ENCODE measurements at places on chromosomes 12 and 14.

DNA sequence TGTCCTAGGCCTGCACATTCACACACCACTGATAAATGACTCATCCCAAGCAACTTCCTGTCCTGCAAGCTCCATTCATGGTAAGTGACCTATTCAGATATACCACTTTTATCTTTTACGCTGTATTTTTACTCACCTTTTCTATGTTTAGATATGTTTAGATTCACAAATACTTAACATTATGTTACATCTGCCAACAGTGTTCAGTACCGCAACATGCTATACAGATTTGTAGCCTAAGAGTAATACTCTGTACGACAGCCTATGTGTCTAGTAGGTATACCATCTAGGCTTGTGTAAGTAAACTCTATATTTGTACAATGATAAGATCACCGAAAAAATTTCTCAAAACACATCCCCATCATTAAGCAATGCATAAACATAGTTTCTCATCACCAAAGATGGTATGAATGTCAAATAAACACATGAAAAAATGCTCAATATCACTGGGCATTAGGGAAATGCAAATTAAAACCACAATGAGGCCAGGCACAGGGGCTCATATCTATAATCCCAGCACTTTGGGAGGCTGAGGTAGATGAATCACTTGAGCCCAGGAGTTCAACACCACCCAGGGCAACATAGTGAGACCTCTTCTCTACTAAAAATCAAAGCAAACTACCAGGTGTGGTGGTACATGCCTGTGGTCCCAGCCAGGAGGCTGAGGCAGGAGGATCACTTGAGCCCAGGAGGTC lies 20.7 kb downstream of the ATXN2 start:
- no peak for DNase-seq

GRCh38 chr12:58877243-58877743 lies 43.0 kb downstream of the LRIG3 start:
- no peak for DNase-seq

DNA sequence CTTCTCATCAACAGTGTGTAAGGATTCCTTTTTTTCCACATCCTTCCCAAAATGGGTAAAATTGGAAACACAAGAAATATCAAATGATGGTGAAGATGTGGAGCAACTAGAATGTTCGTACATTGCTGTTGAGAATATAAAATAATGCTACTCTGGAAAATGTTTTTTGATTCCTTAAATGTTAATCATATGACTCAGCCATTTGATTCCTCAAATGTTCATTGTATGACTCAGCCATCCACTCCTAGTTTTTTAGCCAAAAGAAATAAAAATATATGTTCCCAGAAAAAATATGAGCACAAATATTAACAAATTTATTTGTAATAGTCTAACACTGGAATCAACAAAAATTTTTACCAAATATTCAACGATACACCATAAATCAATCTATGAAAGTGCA lies 1108.6 kb downstream of the LRFN5 start:
- DNase-seq = no peak

- DNase-seq = no peak
Measured at GRCh38 chr12:49524660-49525324, 14.0 kb upstream of the KCNH3 start.

GRCh38 chr14:72699852-72700257 lies 194.0 kb downstream of the DPF3 start:
- DNase-seq = no peak

GRCh38 chr14:21612324-21612723 lies 22.4 kb downstream of the OR10G2 start:
- DNase-seq = no peak

DNA sequence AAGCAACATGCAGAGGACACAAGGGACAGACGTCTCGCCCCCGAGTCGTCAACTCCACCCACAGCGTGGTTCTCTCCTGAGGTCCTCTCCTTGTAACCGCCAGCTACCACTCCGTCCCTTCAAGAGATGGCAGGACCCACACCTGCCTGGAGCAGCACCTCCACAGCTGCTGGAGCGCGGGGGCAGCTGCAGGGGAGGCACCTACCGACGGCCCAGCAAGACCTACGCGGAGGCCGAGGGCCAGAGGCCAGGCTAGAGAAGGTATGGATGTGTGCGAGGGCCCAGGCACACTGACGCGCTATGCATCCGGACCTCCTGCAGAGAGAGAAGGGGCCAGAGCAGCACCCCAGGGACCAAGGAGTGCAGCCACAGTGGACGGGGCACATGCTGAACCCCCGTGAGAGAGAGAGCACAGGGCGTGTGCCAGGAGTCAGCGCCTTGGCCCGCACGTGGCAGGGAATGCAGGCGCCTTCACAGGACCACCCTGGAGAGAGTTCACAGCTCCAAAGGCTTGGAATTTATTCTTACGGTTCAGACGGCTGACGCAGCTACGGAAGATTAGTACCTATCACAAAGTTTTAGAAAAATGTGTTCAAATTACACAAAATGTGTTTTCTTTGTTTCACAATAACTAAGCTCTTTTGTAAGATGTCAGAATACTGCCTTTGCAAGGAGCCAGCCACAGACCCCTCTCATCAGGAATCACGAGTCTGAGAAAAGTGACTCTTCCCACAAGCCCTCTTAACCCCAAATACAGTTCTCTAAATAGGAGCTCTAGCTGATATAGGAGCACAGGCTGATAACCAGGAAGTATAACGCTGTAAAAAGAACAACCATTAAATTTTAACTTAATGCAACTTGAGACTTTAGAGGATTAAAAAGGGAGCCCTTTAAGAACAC lies 36.8 kb downstream of the CDC42BPB start:
- no peak for DNase-seq

GRCh38 chr12:89882792-89883191 lies 174.2 kb upstream of the ATP2B1 start:
- DNase-seq = no peak

DNA sequence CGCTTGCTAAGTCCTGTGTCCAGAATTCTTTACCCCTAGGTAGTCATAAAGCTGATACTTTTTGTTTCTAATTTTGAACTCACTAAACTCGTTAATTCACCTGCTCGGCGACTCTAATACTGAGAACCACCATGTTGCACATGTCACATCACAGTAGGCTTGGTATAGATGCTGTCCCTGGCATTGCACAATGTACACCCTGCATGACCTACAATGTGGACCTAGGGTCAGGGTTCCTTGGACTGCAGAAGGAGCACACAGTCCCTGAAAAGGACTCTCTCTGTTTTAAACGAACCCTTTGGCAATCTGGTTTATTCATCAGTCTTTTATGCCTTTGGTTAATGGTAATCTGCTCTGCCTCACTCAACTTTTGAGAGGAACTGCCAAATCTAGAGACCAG lies 272.4 kb downstream of the FOXN3 start:
- DNase-seq = no peak

- no peak for DNase-seq
Measured at GRCh38 chr12:82242729-82243128, 115.5 kb downstream of the CCDC59 start.

DNA sequence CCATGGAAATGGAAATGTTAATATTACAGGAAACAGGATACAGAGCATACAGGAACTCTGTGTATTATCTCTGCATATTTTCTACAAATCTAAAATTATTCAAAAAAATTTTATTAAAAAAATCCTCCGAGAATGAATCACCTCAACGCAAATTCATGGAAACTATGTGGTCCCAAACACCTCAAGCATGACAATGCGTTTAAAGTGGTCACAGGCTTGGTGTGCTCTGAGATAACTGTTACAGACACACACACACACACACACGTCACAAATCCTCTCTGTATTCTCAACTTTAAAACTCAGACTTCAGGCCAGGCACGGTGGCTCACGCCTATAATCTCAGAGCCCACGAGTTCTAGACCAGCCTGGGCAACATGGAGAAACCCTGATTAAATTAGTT lies 45.3 kb upstream of the MTERF2 start:
- DNase-seq = no peak

- DNase-seq = no peak
Measured at GRCh38 chr14:81402123-81402495, 2.0 kb upstream of the STON2 start.

- no peak for DNase-seq
Measured at GRCh38 chr14:99397698-99398097, 83.0 kb downstream of the SETD3 start.

- DNase-seq = no peak
Measured at GRCh38 chr12:108542320-108542719, 18.7 kb downstream of the SART3 start.

- no peak for DNase-seq
Measured at GRCh38 chr12:57605811-57606311, 1.2 kb downstream of the DTX3 start.

Data from cortex of kidney (tissue), 1 donor.